ENCODE measurements at places on chromosomes 13 and 19. TPM values are rescaled to one million over a fixed set of nuclear protein-coding genes. Genes with fewer than 3 reads are reported as not detected.

CRLF1 gene
- 55.3 TPM for total RNA-seq

SIGLEC8 gene
- not detected for total RNA-seq

PRTN3 gene
- not detected for total RNA-seq

YJEFN3 gene
- total RNA-seq, result 21.6 TPM

HTR2A gene
- not detected for total RNA-seq

CEACAM5 gene
- not detected for total RNA-seq

KLK3 gene
- not detected for total RNA-seq

MPND gene
- 56.7 TPM for total RNA-seq

IGFL1 gene
- not detected for total RNA-seq

RFPL4A gene
- total RNA-seq, result not detected

VRK3 gene
- 44.5 TPM for total RNA-seq

NKPD1 gene
- total RNA-seq, result 1.2 TPM

CEACAM7 gene
- total RNA-seq, result not detected

TTC9B gene
- total RNA-seq, result 19.5 TPM

RYR1 gene
- 117 TPM for total RNA-seq

CGB2 gene
- total RNA-seq, result not detected

CLEC17A gene
- not detected for total RNA-seq

ANGPTL8 gene
- total RNA-seq, result not detected

ICAM5 gene
- 3.6 TPM for total RNA-seq

SPTBN4 gene
- total RNA-seq, result 161 TPM

UHRF1 gene
- total RNA-seq, result 10.4 TPM

SARS2 gene
- 49.2 TPM for total RNA-seq

FUT1 gene
- 4.4 TPM for total RNA-seq

GRCh38 chr13:68851026-68851425, 1256.6 kb upstream of the ATXN8OS start:
- no peak for DNase-seq

GRCh38 chr13:75181906-75182305, 300.1 kb downstream of the TBC1D4 start:
- no peak for DNase-seq

- DNase-seq, result no peak
Measured at GRCh38 chr13:89163096-89163495, 1491.9 kb downstream of the SLITRK5 start.

DNA sequence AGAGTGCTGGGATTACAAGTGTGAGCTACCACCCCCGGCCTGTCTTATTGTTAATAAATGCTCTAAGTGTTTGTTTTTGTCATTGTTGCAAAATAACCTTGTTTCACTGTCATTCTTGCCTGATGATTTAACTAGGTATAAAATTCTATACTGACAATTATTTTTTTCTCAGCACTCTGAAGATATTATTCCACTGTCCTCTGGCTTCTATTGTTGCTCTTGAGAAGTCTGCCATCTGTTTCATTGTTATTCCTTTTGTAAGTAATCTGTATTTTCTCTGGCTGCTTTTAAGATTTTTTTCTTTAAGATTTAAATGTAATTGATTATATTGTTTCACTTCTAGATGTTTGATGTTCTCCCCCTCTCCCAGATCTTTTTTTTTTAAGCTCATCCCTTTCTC, 17.6 kb downstream of the ZNF420 start:
- DNase-seq, result no peak

DNA sequence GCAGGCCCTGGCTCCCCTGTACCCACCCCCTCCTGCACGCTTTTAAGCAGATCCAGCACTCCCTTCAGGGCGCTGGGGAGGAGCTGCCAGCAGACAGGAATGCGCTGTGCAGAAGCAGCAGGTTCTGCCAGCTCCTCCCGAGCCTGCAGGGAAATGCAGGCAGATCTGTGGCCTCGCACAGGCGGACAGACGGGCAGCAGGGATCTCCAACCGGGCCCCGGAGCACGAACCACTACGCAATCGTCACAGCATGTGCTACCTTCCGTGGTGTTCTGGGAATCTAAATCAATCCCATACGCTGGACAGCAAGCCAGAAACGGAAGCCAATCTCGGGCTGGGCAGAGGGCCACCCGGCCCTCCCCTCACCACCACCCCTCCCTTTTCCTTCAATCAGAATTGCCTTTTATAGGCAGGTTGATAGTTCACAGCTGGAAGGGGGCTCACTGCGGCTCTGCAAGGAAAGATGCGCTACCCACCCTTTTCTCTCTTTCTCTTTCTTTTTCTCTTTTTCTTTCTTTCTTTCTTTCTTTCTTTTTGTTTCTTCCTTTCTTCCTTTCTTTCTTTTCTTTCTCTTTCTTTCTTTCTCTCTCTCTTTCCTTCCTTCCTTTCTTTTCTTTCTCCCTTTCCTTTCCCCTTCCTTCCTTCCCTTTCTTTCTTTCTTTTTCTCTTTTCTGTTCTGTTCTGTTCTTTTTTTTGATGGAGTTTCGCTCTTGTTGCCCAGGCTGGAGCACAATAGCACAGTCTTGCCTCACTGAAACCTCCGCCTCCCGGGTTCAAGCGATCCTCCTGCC, 99.9 kb downstream of the GNG7 start:
- DNase-seq, result peak; percentile 66

GRCh38 chr19:13881251-13881691, 4.3 kb downstream of the NANOS3 start:
- no peak for DNase-seq

GRCh38 chr19:29517412-29517811, 8.4 kb upstream of the VSTM2B start:
- peak; percentile 4 for DNase-seq

DNA sequence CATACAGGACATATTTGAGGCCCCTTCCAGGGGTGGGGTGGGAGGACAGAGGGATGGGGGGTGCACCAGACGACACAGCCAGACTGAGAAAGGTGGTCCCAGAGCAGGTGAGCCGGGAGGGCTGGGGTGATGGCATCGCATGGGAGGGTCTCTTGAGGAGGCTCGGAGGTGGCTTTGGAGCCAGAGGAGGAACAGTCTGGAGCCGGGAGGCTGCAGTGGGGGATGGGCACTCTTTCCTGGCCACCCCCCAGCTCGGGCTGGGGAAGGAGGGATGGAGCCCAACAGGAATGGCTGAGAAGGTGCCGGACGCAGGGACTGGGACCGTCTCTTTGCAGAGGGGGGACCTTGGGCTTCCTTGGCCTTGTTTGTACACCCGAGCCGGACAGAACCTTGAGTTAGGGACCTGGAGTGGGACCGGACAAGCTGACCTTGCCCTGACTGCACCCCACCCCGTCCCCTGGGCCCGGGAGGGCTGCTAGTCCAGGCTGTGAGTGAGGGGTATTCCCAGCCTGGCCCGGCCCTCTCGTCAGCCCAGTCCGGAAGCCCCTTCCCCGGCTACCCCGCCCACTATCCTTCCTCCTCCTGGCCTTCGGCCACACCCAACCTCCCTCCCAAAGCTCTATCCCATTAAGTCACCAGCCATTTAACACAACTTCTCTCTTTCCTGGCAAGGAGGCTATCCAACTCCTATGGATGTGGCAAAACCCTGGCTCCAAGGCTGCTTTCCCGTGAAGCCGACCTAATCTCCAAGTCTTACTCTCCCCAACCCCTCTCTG, 816 bp upstream of the TBXA2R start:
- no peak for DNase-seq

GRCh38 chr19:39780894-39781293, 2.2 kb downstream of the LEUTX start:
- no peak for DNase-seq

GRCh38 chr13:101026736-101027398, 352.3 kb upstream of the TMTC4 start:
- DNase-seq, result no peak

- DNase-seq, result peak; percentile 81
Measured at GRCh38 chr19:55643003-55643886, at the start of gene ZNF581. Gene ZNF581, plus strand, starts transcription at chr19:55643649. Its CDS starts 923 bp downstream, at chr19:55644572.

DNA sequence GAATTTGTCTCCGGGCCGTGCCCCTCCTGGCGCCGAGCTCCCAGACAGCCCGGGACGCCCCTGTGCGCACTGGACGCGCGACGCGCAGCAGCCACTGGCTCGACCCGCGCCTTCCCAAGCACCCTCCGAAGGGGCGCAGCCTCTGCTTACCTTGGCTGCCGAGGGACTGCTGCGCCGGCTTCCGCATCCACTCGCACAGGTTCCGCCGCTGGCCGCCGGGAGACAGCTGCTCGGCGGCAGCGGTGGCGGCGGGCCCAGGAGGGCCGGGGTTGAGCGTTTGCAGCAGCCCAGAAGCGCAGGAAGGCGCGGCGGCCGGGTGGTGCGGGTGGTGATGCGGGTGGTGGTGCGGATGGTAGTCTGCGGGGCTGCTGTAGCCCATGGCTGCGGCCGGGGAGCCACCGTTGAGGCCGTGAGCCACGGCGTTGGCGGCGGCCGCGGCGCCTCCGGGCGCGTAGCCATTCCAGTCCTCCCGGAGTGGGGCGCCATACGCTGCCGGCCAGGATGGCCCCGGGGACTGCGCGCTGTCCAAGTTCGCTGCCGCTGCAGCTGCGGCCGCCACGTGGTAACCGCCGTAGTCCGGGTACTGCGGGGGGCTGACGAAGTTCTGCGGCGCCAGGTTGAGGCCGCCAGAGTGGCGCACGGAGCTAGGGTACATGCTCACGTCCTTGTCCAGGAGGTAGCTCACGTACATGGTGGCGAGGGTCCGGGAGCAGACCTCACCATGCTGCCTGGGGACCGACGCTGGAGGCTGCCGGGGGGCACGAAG, 616 bp downstream of the CDX2 start:
- DNase-seq, result peak; percentile 61

GRCh38 chr19:17605761-17606589, 50.5 kb downstream of the COLGALT1 start:
- DNase-seq, result peak; percentile 88

DNA sequence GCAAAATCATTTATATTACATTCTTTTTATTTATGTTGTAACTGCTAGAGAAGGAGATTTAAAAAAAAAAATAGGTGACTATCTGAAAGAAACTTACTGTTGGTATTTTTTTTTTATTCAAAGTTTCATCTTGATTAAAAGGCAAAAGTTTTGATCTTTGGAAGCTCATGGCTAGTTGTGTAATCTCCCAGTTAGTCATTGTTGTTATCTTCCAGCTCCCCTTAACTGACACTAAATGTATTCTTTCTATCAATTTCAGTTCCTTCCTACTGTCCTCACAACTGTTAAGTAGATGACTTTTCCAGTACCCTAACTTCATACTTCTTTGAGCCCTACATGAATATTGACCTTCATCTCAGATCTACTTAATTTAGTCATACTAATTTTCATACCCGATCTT, 71.1 kb downstream of the PIBF1 start:
- no peak for DNase-seq

- DNase-seq, result no peak
Measured at GRCh38 chr13:46379611-46380010, 7.4 kb downstream of the RUBCNL start.

GRCh38 chr19:51780270-51780669, 14.7 kb upstream of the FPR3 start:
- no peak for DNase-seq

GRCh38 chr13:29888306-29888705, 37.9 kb upstream of the UBL3 start:
- no peak for DNase-seq

- DNase-seq, result peak; percentile 63
Measured at GRCh38 chr19:10936661-10937084, 8.1 kb downstream of the TIMM29 start.

DNA sequence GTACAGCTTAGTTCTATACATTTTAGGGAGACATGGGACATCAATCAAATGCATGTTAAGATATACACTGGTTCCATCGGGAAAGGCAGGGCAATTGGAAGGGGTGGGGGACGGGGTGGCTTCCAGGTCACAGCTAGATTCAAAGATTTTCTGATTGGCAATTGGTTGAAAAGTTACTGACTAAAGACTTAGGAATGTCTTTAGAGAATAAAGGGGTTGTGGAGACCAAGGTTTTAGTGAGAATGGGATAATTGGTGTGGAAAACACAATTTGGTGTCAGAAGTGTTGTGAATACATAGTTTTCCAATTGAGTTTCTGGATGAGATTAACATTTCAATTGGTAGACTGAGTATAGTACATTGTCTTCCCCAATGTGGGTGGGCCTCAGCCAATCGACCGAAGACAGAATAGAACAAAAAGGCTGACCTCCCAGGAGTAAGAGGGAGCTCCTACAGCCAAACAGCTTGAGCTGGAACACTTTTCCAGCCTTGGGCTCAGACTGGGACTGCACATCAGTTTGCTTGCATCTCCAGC, 988 bp upstream of the CCDC169 start:
- DNase-seq, result no peak

- DNase-seq, result peak; percentile 82
Measured at GRCh38 chr19:12092065-12092867, 27.7 kb downstream of the ZNF844 start.

GRCh38 chr13:26660766-26661165, 99.8 kb downstream of the GPR12 start:
- DNase-seq, result no peak

GRCh38 chr19:10510301-10510802, 6.9 kb downstream of the S1PR5 start:
- peak; percentile 63 for DNase-seq

DNA sequence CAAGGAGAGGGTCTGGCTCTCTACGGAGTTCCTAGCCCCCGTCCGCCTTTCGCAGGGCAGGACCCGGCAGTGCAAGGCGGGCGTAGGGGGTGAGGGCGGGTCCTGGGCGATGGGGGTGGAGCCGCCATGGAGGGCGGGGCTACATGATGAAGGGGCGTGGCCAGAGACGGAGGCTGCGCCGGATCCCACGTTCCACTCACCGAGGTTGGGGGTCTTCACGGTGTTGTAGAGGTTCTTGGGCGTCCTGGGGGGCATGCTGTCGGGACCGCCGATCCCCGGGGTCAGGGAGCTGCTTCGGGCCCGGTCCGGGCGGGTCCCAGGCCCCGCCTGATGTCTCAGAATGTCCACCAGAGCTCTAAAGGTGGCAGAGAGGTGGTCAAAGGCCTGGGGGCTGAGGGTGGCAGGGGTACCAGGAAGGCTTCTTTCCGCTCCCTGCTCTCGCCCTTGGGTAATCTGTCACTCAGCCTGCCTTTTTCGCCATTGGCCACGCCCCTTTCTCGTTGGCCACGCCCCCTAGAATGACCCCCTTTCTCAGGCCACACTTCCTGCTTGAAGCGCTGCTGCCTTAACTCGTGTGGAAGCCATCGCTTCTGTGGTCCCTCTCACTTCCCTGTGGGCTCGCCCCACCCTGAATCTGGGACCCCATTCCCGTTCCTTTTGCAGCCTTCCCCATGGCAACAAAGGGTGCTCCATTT, 2.5 kb downstream of the SHISA7 start:
- DNase-seq, result peak; percentile 69

GRCh38 chr19:29510701-29511265, 15.0 kb upstream of the VSTM2B start:
- DNase-seq, result peak; percentile 5

DNA sequence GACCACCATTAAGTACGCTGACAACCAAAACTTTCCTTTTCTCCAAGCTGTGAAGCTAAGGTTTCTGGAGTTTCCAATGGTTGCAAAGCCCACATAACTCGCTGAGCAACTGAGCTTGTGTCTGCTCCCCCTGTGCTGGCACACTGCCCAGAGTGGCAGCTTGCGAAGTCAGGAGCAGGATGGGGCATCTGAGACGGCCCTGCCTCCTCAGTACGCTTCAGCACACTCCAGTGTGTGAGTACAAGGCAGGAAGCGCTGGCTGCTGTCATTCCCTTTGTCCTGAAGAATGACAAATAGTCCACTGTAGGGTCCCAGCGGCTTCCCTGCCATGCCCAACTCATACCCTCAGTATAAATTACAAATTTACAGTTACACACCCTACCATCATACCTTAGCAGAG, 51.5 kb downstream of the SKA3 start:
- no peak for DNase-seq

GRCh38 chr13:74101436-74101835, 32.8 kb downstream of the KLF12 start:
- no peak for DNase-seq

GRCh38 chr19:1513499-1514294, 878 bp upstream of the ADAMTSL5 start:
- DNase-seq, result no peak

Measured in glutamatergic neuron (in vitro differentiated cells).